ENCODE measurements at places on chromosomes 3 and 15.

DNA sequence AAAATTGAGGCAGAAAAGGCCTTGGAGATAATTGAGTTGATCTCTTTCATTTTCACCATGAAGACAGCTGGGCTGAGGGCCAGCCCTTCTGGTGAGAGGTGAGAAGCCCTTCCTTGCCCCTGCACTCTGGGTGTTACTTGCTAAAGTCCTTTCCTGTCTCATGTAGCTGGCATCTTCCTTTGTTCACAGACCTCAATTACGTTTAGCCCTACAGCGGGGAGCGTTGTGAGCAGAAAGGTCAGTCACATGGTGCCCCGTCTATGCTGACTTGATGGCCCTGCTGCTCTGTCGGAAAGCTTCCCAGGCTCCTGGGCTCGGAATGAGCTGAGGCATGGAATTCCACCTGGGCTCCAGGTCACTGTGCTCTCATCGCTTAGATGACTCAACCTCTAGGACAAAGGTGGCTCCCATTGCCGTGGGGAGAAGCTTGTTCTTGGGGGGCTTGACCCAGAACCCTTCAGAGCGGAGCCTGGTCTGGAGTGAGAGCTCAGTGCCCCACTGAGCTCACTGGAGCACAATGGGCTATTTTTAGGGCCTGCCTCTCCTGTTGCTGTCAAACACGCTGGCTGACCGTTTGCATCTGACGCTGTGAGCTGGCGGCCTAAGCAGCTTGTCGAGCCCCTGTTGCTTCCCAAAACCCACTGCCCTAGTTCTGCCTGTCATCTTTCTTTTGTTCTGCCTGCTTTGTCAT is 47.0 kb downstream of the RPLP1 start:
- no peak for DNase-seq

GRCh38 chr15:62825191-62825590 is 217.4 kb upstream of the TPM1 start:
- no peak for DNase-seq

DNA sequence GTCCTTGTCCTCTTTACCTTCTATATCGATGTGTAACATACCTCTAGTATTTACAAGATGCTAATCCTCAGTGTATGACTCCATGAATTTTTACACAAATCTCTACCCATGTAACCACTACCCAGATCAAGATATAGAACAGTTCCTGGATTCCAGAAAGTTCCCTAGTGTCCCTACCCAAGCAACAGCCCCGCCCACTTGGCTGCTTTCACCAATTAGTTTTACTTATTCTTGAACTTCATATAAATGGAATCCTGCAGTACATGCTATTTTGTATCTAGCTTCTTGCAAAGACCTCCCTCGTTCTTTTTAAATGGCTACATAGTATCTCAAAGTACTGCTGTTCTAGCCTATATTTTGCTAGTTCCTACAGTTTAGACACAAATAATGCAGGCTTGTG is 33.0 kb downstream of the CD276 start:
- DNase-seq, result no peak

- no peak for DNase-seq
Measured at GRCh38 chr3:100043271-100043670, 71.0 kb downstream of the FILIP1L start.

- no peak for DNase-seq
Measured at GRCh38 chr15:67472957-67473356, 48.0 kb upstream of the C15orf61 start.

DNA sequence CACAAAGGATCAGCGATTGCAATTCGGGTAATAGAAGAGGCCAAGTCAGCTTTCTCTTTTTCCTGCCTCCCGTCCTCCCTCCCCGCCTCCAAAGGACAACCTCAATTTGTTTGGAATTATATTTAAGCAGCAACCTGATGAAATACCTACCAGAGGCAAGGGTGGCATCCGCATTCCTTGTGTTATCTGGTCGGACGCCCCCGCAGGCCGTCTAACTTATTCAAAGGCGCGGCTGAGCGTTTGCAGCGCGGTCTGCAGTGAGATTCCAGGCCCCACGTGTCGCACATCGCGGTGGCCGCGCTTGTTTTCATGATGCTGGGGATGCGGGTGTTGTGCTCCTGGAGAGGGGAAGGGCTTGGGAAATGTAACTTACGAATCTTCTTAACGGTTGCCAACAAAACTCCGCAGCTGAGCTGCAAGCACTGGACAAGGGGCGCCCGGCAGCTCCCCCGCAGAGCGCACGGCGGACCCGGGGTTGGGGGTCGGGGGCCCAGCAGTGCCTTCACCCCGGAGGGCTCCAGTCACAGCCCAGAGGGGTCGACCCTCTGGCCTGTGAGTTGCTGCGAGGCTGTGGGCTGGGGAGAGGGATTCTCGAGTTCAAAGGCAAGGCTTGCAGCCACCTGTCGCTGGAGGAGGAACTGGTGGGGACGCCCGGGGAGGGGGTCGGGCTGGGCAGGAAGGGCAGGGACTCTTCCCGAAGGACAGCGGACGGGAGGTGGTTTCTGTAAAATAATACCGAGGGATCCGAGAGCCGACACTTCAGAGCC is 20.5 kb upstream of the RGMA start:
- no peak for DNase-seq

- no peak for DNase-seq
Measured at GRCh38 chr3:146682171-146682570, 77.0 kb upstream of the PLSCR5 start.

DNA sequence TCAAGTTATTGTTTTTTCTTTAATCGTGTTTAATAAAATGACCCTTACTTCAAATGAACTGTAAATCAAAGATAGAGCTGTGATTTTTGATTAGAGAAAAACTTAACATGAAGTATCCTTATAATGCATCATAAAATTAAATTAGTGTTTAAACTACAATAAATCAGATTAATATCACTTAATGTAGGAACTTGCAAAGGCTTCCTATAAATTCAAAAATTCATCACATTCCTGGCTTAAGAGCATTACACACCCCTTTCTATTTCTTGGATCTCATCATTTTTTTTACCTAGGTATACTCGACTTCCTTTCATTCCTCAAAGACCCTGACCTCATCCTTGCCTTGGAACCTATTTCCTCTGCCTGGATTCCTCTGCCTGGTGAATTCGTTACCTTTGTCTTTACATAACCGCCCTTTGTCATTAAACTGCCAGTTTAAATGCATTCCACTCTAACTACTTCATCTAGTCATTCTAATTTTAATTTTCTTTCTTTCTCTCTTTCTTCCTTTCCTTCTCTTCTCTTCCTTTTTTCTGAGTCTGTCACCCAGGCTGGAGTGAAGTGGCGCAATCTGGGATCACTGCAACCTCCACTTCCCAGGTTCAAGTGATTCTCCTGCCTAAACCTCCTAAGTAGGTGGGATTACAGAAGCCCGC is 1244.5 kb downstream of the OTOL1 start:
- DNase-seq, result no peak

DNA sequence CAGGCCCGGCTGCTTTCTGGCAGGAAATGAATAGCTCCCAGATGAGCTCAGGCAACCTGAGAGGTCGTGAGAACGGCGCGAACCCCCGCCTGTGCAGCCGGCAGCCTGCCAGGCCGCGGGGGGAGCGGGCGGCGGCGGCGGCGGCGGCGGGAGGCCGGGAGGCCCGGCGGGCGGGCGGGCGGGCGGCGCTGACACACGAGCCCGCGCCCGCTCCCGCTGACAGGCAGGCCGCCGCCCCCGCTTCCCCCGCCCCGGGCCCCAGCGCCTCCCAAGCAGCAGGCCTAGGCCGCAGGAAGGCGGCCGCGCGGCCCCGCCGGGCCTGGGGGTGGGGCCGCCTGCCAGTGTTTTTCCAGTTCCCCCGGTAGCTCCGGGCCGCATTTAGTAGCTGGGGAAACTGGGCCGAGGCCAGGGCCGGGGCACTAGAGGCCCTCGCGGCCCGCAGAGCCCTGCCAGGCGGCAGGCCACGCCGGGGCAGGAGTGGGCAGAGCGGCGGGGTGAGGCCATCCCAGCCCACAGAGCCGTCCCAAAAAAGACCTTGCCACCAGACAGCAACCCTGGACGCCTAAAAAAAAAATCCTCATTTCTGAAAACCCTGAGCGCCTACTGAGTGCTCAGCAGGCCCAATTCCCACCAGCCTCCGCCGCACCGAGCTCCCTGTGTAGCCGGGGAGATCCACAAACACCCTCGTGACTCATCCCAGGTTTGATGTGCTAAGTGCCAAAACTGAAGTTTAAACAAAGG is 5.6 kb downstream of the HES1 start:
- peak; percentile 91 for DNase-seq

- DNase-seq, result no peak
Measured at GRCh38 chr3:114609973-114610630, 316.3 kb downstream of the TIGIT start.

- DNase-seq, result no peak
Measured at GRCh38 chr3:12328132-12328836, 39.4 kb downstream of the PPARG start.

- no peak for DNase-seq
Measured at GRCh38 chr3:157363393-157363792, 73.3 kb upstream of the PTX3 start.

GRCh38 chr3:2158828-2159227 is 60.2 kb downstream of the CNTN4 start:
- DNase-seq, result no peak

DNA sequence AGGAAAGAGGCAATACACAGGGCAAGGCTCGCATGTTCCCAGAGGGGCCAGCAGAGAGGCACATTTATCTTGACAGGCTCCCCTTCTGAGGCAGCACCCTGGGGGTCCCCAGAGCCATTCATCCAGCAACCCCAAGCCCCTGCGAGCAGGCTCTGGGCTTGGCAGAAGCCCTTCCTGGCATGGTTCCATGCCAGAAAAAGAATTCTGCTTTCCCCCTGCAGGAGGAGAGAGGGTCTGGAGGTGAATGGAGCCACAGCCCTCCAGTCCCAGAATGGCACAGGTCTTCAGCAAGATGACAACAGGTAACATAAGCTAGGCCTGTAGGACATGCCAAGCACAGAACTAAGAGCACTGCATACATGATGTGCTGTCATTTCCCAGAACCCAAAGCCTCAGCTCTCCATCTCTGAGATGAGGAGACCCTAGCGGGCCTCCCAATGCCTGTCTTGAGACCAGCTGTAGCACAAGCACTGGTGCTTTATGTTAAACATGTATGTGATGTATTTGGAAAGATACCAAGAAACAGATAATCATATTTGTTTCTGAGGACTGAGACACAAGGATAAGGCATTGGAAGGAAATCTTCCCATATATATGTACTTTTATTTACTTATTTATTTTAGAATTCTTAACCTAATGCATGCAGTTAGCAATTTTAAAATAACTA is 121.6 kb downstream of the ALDH1A2 start:
- no peak for DNase-seq

- DNase-seq, result no peak
Measured at GRCh38 chr15:59896663-59897074, 107.4 kb upstream of the FOXB1 start.

DNA sequence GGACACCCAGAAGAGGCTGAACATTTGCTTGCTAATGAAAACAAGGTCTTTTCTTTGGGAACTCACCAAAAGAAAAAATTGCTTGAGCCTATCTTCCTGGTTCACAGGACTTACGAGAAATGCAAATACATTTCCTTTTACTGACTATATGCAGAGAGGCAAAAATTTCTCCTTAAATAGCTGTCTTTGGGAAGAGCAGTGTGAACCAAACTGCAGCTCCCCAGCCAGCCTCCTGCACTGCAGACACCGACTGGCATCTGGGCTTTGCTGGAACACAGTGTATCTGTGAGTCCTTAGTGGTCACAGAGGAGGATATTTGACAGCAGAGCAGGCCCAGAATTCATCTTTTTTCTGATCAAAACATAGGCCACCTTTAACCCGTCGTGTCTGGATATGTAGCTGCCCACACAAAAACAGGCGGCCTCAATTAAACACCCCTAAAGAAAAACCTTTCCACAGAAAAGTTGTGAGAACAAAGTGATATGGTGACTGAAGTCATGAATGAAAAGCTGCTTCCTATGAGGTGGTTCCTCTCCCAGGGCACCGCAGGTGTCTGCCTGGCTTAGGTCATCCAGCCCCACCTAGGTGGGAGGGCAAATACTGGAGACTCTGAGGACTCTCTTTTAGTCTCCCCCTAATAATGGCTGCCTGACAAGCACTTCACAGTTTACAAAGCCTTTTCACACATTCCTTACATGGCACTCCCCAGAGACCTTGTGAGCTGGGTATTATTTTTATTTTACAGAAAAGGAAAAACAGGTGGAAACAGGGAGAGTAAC is 46.1 kb upstream of the TMEM158 start:
- DNase-seq, result no peak

DNA sequence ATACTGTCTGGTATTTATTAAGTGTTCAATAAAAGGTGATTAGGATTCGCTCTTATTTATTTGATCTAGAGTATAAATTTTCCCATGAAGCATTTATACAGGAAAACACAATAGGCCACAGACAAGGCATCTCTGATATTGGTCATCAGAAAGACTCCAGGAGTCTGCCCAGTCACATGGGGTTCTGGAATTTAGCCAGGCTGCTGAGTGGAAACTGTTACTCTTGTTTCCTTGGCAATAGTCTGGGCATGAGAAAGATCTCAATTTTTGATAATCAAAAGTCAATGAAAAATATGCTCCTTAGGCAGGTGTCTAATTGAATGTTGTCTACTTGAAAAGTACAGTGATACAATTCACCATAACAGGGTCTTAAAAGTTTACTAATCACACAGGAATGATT is 161.2 kb downstream of the FRMD5 start:
- no peak for DNase-seq

DNA sequence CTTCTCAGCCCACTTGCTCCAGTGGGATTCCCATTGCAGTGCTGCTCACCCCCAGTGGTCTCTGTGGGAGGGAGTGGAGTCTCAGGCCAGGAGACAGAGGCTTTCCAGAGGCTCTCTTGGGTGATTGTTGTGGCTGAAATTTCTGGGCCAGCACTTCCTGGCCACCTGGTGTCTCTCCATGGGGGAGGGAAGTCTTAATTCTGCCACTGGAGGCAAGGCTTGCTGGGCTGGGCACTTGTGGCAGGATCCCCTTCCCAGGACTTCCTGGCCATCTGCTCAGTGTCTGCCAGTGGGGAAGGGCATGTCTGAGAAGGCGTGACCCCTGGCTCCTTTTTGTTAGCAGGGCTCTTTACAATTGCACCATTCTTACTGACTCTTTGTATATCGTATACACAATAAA is 351.8 kb downstream of the GABRB3 start:
- no peak for DNase-seq

GRCh38 chr3:66604481-66604880 is 103.7 kb upstream of the LRIG1 start:
- DNase-seq, result no peak

GRCh38 chr3:164451072-164451910 is 627.0 kb downstream of the SI start:
- DNase-seq, result no peak

DNA sequence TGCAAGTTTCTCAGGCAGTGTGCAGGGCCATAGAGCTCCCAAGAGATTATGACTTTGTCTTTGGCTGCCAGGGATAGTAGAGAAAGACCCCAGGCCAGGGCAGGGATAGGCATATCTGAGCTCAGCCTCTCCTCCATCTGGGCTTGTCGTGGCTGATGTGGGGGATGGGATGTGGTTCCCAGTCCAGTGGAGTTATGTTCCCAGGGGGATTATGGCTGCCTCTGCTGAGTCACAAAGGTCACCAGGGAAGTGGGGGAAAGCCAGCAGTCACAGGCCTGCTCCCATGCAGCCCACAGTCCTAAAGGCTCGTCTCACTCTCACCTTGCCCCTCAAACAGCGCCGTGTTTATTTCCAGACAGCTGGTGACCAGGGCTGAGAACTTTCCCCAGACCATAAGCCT is 354.9 kb downstream of the SI start:
- DNase-seq, result no peak
